ENCODE measurements at places on chromosomes 16 and 17.

DNA sequence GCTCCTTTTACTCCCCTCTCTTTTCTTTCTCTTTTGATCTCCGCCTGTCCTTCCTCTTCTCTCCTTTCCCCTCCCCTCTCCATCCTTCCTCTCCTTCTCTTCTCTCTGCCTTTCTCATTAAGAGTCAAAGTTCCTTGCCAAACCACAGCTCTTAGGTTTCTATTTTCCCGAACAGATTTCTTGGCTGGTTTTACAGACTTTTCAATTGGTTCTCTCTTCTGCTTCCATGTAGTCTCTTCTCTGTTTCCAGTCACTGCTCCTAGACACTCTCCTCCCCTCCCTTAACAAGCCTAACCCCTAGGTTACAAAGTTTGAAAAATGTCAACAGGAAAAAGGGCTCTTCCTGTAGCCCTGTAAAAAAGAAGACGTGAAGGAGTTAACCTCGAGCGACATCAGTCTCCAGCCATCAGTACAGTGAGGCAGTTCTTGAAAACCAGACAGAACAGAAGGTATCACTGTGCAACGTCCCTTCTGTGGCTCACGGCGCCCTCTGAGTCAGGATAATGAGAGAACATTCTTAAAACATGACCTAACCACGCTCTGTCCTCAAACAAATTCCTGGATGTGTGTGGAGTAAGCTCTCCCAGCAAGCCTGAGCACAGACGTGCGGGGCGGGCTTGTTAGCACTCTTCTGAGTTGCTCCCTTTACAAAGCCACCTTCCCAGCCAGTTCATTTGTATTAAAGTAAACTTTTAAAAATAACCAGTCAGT is 11.6 kb upstream of the MARCHF10 start:
- H3K4me3 ChIP-seq = no peak overlapping the region
- peaks cover 10% of the 10 kb centered on the region for H3K27me3 ChIP-seq
- no peak overlapping the region for H3K27ac ChIP-seq
- H3K36me3 ChIP-seq = no peaks in the 10 kb centered on the region
- ATAC-seq = peak; percentile 42

DNA sequence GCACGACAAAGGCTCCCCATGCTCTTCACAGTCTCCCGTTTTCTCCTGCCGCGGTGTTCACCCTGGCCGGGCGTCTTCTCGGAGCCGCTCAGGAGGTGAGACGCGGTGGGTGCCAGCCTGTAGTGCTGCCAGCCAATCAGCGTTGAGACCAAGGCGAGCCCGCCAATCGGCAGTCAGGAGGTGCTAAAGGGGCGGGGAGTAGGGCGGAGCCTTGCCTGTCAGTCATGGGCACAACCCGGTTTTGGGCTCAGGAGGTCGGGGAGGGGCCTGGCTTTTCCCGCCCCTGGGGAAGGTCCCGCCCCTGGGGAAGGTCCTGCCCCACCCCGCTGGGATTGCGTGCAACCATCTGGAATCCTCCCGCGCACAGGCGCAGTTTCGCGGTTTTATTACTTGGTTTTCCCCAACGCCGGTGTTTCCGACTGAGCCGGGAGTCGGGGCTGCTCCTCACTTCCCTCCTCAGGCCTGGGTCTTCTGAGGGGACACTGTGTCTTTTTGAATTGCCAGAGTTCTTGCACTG is at the start of gene PRDM7:
TSS of gene PRDM7 (minus strand) at position 92 of the 517 bp plus-strand sequence. CDS start 1,421 bp downstream, outside the sequence.
- peak; percentile 95 for ATAC-seq
- peaks cover 19% of the 10 kb centered on the region for H3K4me1 ChIP-seq
- peak within 1 kb of the TSS; percentile 83 for H3K27ac ChIP-seq
- no peaks in the 10 kb centered on the region for H3K36me3 ChIP-seq
- peaks cover 3% of the 10 kb centered on the region for H3K27me3 ChIP-seq

DNA sequence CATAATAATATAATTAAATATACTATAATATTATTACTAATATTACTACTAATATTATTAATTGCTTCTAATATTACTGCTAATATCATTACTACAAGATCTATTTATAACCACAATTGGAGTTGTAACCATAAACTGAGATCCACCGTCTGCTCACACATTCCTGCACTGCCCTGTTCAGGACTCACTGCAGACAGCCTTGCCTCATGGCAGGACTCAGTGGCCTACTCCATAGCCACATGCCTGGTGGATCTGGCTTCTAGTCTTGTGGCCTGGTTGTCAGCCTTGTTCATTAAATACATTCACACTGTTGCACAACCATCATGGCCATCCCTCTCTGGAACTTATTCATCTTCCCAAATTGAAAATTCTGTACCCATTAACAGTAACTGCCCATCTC is 48.0 kb downstream of the SRL start:
- H3K36me3 ChIP-seq = no peaks in the 10 kb centered on the region
- H3K4me3 ChIP-seq = no peak overlapping the region
- no peak overlapping the region for H3K27ac ChIP-seq
- ATAC-seq = no peak
- H3K27me3 ChIP-seq = no peaks in the 10 kb centered on the region

DNA sequence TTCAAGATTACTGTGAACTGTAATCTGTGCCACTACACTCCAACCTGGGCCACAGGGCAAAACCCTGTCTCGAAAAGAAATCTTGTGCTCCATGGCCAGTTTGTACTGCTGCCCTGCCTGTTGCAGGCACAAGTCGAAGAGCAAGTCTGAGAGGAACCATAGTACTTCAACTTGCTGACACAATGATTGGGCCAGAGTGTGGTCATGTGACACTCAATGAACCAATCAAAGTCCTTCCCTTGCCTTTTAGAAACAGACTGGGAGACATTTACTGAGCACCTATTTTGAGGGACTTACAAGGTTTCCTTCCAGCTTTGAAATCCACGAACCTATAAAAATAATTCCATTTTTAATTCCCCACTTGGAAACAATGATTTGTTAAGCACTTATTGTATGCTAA is 39.8 kb upstream of the TMC5 start:
- H3K36me3 ChIP-seq = no peaks in the 10 kb centered on the region
- no peak overlapping the region for H3K27ac ChIP-seq
- no peak overlapping the region for H3K4me3 ChIP-seq
- ATAC-seq = no peak
- peaks cover 7% of the 10 kb centered on the region for H3K27me3 ChIP-seq
- peaks cover 4% of the 10 kb centered on the region for H3K4me1 ChIP-seq

DNA sequence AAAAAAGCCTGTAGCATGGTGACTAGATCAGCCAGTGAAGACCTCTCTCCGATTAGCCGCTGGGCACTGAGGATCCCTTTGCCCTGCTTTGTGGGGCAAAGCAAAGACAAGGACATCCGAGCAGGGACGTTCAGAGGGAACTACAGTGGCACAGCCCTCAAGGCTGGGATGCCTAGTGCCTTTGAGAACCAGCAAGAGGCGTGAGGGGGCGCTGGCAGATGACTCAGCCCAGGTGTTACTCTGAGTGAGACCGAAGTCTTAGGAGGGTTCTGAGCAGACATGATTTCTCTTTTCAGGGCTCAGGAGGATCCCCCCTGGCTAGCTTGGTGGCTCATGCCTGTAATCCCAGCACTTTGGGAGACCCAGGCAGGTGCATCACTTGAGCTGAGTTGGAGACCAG is 178.6 kb downstream of the CPPED1 start:
- ATAC-seq = peak; percentile 72
- no peaks in the 10 kb centered on the region for H3K4me1 ChIP-seq
- H3K36me3 ChIP-seq = no peaks in the 10 kb centered on the region
- H3K27ac ChIP-seq = no peak overlapping the region

DNA sequence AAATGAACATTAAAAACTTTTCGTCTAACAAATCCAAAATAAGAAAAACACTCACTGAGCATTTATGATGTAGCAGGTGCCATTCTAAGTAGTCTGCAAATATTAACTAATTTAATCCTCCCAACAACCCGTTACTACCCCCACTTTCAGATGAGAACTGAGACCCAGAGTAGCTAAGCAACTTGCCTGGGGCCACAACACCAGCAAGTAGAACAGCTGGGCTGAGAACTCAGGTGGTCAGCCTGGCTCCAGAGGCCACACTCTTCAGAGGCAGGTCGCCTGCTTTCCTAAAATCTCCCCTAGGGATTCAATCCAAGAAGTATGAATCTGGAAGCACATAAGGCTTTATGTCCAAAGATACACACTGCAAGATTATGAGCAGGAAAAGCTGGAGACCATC is 6.2 kb downstream of the MBTPS1 start:
- H3K36me3 ChIP-seq = peaks cover 53% of the 10 kb centered on the region
- ATAC-seq = no peak
- no peaks in the 10 kb centered on the region for H3K27me3 ChIP-seq
- peak overlapping the region; percentile 69 for H3K27ac ChIP-seq
- peaks cover 15% of the 10 kb centered on the region for H3K4me1 ChIP-seq
- peak overlapping the region; percentile 15 for H3K4me3 ChIP-seq

GRCh38 chr16:29710227-29711219 is 31.5 kb downstream of the QPRT start:
- H3K27ac ChIP-seq = no peak overlapping the region
- no peaks in the 10 kb centered on the region for H3K27me3 ChIP-seq
- peak overlapping the region; percentile 8 for H3K4me3 ChIP-seq
- ATAC-seq = peak; percentile 99

GRCh38 chr16:86090461-86091170 is 191.7 kb downstream of the IRF8 start:
- H3K27ac ChIP-seq = no peak overlapping the region
- no peaks in the 10 kb centered on the region for H3K27me3 ChIP-seq
- ATAC-seq = no peak
- H3K4me1 ChIP-seq = no peaks in the 10 kb centered on the region
- no peaks in the 10 kb centered on the region for H3K36me3 ChIP-seq

DNA sequence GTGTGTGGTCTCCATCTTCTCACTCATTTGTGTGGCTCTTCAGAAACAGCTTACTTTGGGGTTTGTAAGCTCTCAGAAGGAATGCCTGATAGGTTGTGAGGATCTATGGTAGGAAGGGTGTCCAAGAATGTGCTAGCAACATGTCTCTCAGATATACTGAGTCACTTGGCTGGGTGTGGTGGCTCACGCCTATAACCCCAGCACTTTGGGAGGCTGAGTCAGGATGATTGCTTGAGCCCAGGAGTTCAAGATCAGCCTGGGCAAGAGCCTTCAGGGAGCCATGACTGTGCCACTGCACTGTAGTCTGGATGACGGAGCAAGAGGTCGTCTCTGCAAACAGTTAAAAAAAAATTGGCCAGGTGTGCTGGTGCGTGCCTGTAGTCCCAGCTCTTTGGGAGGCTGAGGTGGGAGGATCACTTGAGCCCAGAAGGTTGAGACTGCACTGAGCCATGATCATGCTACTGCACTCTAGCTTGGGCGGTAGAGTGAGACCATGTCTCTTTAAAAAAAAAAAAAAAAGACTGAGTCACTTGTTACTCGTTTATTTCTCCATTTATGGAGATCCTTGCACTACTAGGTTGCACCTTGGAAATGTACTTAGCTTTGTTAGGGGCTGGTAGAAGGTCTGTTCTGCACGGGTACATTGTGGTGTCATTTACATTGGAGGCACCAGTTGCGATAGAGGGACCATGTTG is 232.0 kb downstream of the SNX29 start:
- no peaks in the 10 kb centered on the region for H3K36me3 ChIP-seq
- peaks cover 6% of the 10 kb centered on the region for H3K4me1 ChIP-seq
- no peaks in the 10 kb centered on the region for H3K27me3 ChIP-seq
- no peak for ATAC-seq

DNA sequence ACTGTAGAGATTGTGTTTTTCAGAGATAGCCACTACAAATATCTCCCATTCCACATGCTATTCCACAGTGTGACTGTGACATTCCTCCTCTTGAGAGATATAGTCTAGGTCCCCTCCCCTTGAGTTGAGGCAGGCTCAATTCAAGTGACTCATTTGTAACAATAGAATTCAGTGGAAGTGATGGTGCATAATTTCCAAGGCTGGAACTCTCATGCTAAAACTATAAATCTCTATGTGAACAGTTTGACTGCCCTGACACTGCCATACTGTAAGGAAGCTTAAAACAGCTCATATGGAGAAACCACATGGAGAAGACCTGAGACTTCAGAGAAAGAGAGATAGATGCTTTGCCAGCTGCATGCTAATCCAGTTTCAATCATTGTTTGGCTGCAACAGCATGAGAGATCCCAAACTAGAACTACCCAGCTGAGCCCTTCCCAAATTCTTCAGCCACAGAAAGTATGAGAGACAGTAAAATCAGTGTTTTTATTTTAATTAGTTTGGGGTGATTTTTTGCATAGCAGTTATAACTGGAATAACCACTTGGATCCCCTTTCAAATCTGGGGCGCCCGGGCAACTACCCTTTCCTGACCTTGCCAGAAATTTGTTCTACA is 19.5 kb upstream of the CSNK2A2 start:
- H3K4me3 ChIP-seq = no peak overlapping the region
- H3K27me3 ChIP-seq = peaks cover 26% of the 10 kb centered on the region
- H3K4me1 ChIP-seq = no peaks in the 10 kb centered on the region

GRCh38 chr17:34840750-34841149 is 120.5 kb downstream of the CCT6B start:
- no peaks in the 10 kb centered on the region for H3K36me3 ChIP-seq
- H3K4me3 ChIP-seq = no peak overlapping the region
- no peak for ATAC-seq

GRCh38 chr17:16882243-16882925 is 89.5 kb downstream of the TNFRSF13B start:
- H3K27me3 ChIP-seq = no peaks in the 10 kb centered on the region
- H3K4me1 ChIP-seq = no peaks in the 10 kb centered on the region
- no peak overlapping the region for H3K4me3 ChIP-seq
- H3K27ac ChIP-seq = no peak overlapping the region
- ATAC-seq = no peak

DNA sequence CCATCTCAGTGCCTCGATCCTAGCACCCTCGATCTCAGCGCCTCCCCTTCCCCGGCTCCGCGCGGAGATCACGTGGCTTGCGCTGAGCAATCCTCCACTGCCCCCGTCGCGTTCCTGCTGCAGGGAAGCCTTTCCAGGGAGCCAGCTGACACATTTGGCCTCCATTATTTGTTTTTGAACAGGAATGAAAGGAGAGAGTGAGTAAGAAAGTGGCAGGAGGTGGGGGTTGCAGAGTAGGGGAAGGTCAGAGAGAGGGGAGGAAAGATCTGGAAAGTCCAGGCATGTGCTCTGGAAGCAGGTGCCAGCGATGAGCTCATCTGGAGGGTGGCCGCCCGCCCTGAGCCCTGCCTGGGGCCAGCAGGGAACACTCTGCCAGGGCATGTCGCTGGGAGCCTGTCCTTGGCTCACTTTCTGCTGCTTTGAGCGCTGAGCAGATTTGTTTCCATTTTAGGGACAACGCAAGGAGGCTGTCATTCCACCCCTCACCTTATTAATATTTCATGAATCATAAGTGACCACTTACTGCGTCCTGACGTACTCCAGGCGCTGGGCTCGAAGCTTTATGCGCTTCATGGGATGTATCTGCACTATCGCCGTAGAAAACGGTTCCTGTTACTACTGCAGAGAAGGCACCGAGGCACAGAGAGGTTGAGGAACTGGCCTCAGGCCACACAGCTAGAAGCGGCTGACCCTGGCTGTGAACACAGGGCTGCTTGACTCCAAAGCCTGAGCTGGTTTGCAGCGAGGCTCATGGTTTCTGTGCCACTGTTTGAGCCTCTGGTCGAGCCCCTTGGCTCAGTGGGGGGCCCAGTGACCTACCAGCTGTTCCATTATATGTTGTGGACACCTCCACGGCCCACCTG is 283.1 kb downstream of the SEC14L1 start:
- peaks cover 33% of the 10 kb centered on the region for H3K4me1 ChIP-seq
- ATAC-seq = no peak
- no peaks in the 10 kb centered on the region for H3K27me3 ChIP-seq
- peaks cover 5% of the 10 kb centered on the region for H3K36me3 ChIP-seq
- no peak overlapping the region for H3K4me3 ChIP-seq

- no peak overlapping the region for H3K27ac ChIP-seq
- no peak for ATAC-seq
- H3K27me3 ChIP-seq = peaks cover 3% of the 10 kb centered on the region
- no peak overlapping the region for H3K4me3 ChIP-seq
- peaks cover 7% of the 10 kb centered on the region for H3K36me3 ChIP-seq
- H3K4me1 ChIP-seq = peaks cover 8% of the 10 kb centered on the region
Observed at GRCh38 chr17:74842146-74842598, 17.5 kb downstream of the GRIN2C start.

All from activated T-helper 17 cell treated with anti-CD3 and anti-CD28 coated beads, Interleukin-2, amount 50 U/mL, for 72 hours (primary cell).